ENCODE measurements at places on chromosomes 1 and 21. TPM values are rescaled to one million over a fixed set of nuclear protein-coding genes. Genes with fewer than 3 reads are reported as not detected.

Gene FRRS1
- total RNA-seq, result 4.3 TPM

GRCh38 chr1:245874942-245875580, 632.0 kb downstream of the SMYD3 start:
- H3K36me3 ChIP-seq, result no peaks in the 10 kb centered on the region
- H3K4me3 ChIP-seq, result no peak overlapping the region
- H3K4me1 ChIP-seq, result no peaks in the 10 kb centered on the region
- no peaks in the 10 kb centered on the region for H3K27me3 ChIP-seq
- DNase-seq, result no peak

DNA sequence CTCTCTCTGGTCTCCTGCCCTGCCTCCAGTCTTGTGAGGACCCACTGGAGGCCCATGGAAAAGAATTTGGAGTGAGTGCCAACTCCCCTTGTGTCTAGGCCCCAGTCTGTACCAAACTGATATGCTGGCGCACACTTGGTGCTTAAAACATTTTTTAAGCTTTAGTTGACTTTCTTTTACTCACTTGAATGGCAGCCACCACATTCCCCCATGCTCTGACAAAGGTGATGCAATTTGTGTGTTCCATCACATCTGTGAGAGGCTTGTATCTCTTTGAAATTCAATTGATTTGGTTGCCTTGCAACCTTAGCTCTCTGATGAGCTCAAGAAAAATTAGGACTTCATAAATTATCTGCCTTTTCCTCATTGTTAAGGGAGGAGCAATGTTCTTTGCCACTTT, 30.5 kb upstream of the WDTC1 start:
- H3K4me1 ChIP-seq, result no peaks in the 10 kb centered on the region
- no peak overlapping the region for H3K27ac ChIP-seq

- H3K27ac ChIP-seq, result no peak overlapping the region
- no peak for DNase-seq
- no peaks in the 10 kb centered on the region for H3K36me3 ChIP-seq
- no peaks in the 10 kb centered on the region for H3K27me3 ChIP-seq
- H3K4me1 ChIP-seq, result peaks cover 7% of the 10 kb centered on the region
- H3K4me3 ChIP-seq, result no peak overlapping the region
Measured at GRCh38 chr1:234662148-234662547, 52.2 kb upstream of the IRF2BP2 start.

Gene TFB2M
- total RNA-seq, result 16.4 TPM

GRCh38 chr21:39961251-39961650, 94.0 kb downstream of the PCP4 start:
- no peaks in the 10 kb centered on the region for H3K36me3 ChIP-seq
- no peak overlapping the region for H3K4me3 ChIP-seq
- DNase-seq, result no peak
- H3K27ac ChIP-seq, result no peak overlapping the region

Gene CTTNBP2NL
- total RNA-seq, result 27.2 TPM

DNA sequence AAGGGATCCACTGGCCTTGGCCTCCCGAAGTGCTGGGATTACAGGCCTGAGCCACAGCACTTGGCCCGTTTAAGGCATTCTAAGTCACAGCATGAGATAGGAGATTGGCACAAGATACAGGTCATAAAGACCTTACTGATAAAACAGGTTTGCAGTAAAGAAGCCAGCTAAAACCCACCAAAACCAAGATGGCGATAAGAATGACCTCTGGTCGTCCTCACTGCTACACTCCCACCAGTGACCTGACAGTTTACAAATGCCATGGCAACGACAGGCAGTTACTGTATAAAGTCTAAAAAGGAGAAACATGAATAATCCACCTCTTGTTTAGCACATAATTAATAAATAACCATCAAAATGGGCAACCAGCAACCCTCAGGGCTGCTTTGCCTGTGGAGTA, 33.3 kb upstream of the RCC2 start:
- H3K27ac ChIP-seq, result no peak overlapping the region
- H3K4me3 ChIP-seq, result no peak overlapping the region
- no peak for DNase-seq
- no peaks in the 10 kb centered on the region for H3K27me3 ChIP-seq

DNA sequence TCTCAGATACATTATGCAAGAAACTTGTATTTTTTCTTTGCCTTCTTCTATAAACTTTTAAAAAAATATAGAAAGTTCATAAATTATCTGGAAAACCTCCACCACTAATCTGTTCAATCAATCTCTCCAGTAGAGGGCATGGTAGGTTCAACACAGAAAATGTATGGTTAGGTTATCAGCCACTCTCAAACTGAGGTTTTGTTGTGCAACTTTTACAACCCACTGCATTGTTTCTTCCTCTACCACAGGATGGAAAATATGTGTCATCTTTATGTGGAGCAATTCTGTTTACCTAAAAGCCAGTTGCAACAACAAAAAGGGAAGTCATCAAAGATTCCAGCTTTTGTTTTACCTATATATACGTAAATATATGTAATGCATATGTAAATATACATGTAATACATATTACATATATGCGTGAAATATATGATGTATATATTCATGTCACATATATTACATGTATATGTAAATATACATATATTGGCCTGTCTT, 3.0 kb upstream of the RGS2 start:
- H3K36me3 ChIP-seq, result no peaks in the 10 kb centered on the region
- DNase-seq, result peak; percentile 36
- no peak overlapping the region for H3K27ac ChIP-seq
- H3K4me3 ChIP-seq, result no peak overlapping the region

Gene PKP1
- 0.02 TPM for total RNA-seq

DNA sequence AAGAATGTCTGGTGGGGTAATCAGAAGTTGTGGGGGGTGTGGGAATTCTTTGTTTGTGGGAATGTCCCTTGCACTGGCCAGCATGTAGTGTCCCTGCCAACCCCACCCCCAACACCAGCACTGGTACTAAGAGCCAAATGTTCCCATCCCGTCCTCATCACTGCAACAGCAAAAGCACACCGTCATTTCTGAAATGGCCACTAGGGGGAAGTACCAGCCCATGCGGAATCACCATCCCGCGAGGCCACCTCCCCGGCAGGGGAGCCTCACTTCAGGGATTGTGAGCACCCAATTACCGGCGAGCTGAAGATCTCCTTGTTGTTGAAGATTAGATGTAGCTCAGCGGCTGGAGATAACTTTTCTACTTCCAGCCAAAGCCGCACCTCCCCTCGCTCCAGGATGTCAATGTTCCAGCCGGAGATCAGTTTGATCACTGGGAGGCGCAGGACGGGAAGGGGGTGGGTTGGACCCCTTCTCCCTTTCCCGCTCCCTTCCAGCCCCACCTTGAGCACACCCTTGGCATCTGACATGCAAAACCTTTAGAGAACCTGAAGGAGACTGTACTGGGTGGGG, 41.0 kb downstream of the MYOM3 start:
- peak; percentile 87 for DNase-seq
- peak overlapping the region; percentile 33 for H3K4me3 ChIP-seq
- no peaks in the 10 kb centered on the region for H3K36me3 ChIP-seq
- no peak overlapping the region for H3K27ac ChIP-seq
- H3K27me3 ChIP-seq, result no peaks in the 10 kb centered on the region
- H3K4me1 ChIP-seq, result peaks cover 3% of the 10 kb centered on the region

Measured in neural progenitor cell (in vitro differentiated cells).